ENCODE measurements at places on chromosomes 7 and 10.

GRCh38 chr7:148340438-148341280 is 249.9 kb upstream of the C7orf33 start:
- DNase-seq: no peak

DNA sequence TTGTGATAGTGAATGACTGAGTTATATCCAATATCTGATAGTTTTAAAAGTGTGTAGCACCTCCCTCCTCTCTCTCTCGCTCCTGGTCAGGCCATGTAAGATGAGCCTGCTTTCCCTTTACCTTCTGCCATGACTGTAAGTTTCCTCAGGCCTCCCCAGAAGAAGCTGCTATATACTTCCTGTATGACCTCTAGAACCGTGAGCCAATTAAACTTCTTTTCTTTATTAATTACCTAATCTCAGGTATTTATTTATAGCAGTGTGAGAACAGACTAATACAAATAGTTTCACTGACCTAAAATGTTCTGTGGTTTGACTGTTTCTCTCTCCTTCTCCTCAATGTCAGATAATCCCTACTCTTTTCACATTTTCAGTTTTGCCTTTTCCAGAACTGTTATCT is 321.3 kb upstream of the MBL2 start:
- no peak for DNase-seq

- no peak for DNase-seq
These were observed 315.6 kb downstream of the DNAJB6 start for GRCh38 chr7:157652161-157652953.

DNA sequence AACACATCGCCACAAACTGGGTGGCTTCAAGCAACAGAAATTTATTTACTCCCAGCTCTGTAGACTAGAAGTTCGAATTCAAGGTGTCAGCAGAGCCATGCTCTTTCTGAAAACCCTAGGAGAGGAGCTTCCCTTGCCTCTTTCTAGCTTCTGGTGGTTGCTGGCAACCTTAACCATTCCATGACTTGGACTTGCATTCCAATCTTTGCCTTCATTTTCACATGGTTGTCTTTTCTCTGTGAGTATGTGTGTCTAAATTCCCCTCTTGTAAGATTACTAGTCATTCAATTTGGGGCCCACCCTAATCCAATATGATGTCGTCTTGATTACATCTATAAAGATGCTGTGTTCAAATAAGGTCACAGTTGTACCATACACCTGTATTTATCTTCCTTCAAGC is 65.9 kb upstream of the PRKG1 start:
- DNase-seq: no peak

- DNase-seq: no peak
These were observed 97.7 kb upstream of the FGFR2 start for GRCh38 chr10:121695731-121696464.

DNA sequence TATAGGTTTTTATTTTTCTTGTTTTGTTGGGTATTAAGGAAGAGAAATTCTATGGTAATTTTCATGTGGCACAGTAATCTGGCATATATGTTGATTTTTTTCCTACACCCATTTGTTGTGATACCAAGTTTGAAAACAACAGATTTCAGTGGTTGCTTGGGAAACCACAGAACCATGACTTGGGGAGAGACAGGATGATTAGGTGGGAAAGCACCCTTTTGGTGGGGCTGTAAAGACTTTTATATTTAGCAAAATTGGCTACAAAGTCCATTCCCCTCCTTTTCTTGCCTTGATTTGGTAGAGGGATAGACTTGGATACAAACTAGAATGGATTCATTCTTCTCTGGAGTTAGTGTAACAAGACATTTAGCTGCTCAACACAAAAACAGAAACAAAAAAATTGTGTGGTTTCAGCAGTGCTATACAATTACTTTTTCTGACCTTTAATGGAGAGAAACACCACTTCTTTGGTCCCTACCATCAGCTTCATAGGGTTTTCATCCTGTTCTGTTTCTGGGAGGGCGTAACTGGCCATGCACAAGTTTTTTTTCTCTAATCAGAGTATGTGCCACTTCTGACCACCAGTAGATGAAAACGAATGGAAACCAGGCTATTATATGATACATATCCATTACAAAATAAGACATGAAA is 52.7 kb downstream of the FIGNL1 start:
- DNase-seq: peak; percentile 65

GRCh38 chr10:120514035-120514620 is 57.1 kb downstream of the PLPP4 start:
- peak; percentile 35 for DNase-seq

GRCh38 chr10:14556285-14556956 is 218.3 kb downstream of the FAM107B start:
- DNase-seq: no peak

DNA sequence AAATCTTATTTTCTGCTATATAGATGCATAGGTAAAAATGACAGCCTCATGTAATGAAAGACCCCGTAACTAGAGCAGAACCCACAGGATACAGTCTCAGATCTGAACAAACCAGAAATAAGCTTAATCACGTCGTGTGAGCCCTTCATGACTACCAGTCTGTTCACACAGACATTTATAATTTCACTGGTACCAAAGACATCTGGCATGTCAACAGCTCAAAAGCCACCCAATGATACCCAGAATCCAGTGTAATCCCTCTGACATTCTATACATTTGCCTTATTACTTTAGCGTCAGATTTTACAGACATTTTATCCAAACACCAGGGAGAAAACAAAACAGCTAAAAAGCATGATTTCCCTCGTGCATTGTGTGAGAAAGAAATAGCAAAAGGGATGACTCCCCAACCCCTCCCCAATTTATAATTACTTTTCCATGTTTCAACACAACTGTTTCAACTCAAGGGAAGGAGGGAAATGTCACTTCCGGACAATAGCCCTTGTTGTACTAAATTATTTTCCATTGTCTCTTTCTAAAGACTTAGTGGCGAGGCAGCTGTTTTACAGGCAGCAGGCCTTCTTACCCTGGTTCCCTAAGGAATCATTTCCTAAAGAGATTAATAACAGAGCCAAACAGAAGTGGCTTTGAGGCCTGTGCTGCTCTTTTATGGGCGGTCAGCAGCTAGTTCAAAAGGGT is 33.2 kb downstream of the DOCK4 start:
- DNase-seq: no peak

- no peak for DNase-seq
These were observed 38.2 kb downstream of the HK1 start for GRCh38 chr10:69316313-69317059.

GRCh38 chr10:17088118-17088806 is 41.3 kb downstream of the CUBN start:
- DNase-seq: no peak

DNA sequence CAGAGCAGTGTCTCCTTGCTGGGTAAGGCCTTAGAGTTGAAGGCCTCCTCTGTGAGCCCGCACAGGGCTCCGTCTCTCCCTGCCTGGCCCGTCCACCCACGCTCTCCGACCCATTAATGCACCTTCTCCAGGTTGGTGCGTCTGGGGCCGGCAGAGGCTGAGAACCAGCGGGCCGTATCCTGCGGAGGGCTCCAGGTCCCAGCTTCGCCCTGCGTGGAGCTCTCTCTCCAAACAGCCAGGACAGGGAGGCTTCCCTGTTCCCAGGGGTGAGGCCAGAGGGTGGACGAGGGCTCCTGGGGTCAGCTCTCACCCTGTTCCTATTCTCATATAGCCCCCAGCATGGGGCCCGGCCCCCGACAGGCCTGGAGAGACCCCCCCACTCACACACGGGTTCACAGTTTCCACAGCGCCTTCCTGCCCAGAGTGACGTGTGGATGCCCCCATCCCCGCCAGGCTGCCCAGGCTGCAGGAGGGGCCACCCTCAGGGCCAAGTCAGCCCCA is 34.6 kb downstream of the GET4 start:
- no peak for DNase-seq

DNA sequence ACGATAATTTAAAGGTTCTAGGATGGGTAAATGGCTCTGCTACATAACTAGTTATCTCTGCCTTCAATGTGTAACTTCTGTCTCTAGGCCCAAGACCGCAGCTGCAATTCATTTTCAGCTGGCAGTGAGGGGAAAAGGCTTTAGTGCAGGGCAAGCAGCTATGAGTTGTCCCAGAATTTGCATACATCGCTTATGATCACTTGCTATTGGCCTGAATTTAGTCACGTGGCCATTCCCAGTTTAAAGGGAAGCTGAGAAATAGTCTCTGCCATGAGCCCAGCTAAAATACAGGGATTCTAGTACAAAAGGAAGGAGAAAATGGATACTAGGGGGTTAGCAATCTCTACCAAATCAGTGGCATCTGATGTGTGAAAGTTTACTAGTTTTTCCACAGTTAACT is 145.8 kb upstream of the IMMP2L start:
- DNase-seq: no peak

GRCh38 chr10:119680650-119681081 is 29.5 kb downstream of the BAG3 start:
- peak; percentile 67 for DNase-seq

- DNase-seq: no peak
These were observed 83.7 kb downstream of the DGKB start for GRCh38 chr7:14818871-14819270.

DNA sequence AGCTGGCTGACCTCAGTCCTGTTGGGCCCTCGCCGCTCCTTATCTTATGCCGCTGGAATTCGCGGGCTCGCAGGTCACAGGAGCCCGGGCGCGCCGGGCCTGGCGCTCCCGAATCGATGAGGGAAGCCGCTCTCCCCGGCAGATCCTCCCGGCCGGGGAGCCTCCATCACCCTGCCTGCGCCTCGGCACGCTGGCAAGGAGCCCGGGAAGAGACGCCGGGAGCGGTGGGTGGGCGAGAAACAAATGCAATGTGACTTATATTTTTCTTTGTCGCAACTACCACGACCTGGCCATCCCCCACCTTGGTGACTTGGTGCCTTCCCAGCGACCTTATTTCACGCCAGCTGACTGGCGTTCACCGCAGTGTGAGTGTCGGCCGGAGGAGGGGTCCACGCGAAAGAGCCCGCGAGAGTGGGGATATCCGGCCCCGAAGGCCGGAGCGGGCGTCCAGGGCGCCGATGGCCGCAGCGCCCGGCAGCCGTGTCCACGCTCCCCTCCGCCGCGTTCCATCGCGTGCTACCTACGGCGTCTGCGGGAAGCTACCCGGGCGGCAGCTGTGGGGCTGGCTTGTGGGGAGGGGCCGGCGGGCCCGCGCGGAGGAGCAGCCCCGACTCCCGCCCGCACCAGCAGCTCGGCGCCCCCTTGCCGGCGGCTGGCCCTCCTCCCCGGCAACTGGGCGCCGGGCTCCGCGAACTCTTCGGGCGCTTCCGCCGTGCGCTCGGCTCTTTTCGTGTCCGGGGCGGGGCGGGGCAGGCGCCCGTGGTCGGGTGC is 494 bp upstream of the BMPR1A start:
- peak; percentile 64 for DNase-seq

- DNase-seq: peak; percentile 93
These were observed at the start of gene AKR1E2 for GRCh38 chr10:4825868-4826791. TSS of gene AKR1E2 (plus strand) at chr10:4826207. CDS start at chr10:4826325, 118 bp downstream.

GRCh38 chr7:101116898-101117297 is 10.0 kb upstream of the SERPINE1 start:
- DNase-seq: no peak

GRCh38 chr7:139645572-139646523 is 122.4 kb downstream of the CLEC2L start:
- peak; percentile 60 for DNase-seq

DNA sequence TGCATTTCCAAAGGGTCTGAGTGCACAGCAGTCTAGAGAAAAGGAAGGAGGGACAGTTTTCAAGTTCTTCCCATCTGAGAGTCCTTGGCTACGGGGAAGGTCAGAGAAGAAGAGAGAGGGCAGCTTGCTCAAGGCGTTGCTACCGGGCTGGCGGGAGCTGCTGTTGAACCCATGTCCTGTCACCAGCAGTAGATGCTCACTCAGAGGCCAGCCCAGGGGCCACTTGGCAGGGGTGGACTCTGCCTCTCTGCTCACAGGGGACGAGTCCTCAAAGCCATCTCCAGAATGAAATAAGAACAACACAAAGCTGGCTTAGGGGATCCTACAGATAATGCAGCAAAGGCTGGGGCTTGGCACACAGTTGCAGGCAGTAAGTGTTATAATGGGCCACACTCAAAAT is 231.5 kb downstream of the TNS3 start:
- no peak for DNase-seq

DNA sequence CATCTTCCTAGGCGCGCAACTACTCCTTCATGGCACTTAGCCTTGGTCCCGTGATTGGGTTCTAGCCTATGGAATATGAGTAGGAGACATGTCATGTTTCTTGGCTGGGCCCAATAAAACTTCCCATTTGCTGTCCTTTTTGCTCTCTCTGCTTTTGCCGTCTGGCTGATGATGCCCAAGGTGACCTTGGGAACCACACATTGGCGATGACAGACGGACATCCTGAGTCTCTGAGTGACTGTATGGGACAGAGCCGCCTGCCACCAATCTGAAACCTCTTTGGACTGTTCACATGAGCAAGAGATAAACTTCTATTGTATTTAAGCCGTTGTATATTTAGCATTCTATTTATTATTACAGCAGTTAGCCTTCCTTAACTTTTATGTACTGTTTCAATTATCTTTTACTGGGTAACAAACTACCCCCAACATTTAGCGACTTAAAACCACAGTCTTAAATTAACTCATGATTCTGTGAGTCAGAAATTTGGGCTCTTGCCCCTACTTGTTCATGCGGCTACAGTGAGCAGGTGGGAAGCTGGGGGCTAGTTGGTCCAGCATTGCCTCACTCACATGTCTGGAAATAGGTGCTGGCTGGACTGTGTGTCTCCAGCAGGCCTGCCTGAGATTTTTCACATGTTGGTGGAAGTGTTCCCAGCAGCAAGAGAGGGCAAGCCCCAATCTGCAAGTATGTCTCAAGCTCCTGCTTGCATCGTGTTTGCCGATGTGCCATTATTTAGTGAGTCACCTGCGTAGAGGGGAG is 71.7 kb downstream of the NOD1 start:
- no peak for DNase-seq

GRCh38 chr10:12382157-12382548 is 32.8 kb downstream of the CAMK1D start:
- no peak for DNase-seq

- DNase-seq: no peak
These were observed 77.6 kb upstream of the FOXK1 start for GRCh38 chr7:4604456-4604940.

- no peak for DNase-seq
These were observed 572.6 kb downstream of the DNAJB6 start for GRCh38 chr7:157909370-157909769.

DNA sequence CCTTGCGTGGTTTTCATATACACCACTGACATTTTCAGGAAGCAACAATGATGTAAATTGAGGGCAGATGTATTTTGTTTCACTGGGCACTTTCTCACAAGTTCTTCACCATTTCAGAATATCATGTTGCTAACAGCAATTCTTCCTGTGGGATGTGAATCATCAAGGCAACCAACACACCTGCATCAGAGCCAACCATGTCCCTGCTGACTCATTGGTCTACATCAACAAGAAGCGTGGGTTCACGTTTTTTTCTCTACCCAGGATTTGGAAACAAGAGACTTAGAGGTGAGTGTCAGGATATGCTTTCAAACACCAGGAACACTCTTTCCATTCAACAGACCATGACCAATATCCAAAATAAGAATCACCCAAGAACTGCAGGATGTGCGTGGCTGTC is 203.9 kb downstream of the TEX36 start:
- DNase-seq: no peak

DNA sequence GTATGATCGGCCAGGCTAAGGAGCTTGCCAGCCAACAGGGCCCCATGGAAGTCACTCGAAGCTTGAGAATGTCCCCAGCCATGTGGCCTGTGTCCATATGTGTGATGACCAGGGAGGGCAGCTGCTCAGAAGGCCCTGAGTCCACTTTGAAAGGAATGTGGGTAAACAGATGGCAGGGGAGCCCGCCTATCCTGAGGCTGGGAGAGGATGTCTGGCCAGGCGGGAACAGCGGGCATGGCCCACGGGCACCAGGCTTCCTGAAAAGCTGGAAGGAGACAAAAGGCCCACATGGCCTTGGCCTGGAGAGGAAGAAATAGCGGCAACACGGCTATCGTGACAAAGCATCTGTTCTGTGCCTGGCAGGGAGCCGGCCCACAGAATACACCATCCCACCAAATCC is 137.9 kb upstream of the PPIF start:
- DNase-seq: no peak
